ENCODE measurements at places on chromosomes 11 and 22.

DNA sequence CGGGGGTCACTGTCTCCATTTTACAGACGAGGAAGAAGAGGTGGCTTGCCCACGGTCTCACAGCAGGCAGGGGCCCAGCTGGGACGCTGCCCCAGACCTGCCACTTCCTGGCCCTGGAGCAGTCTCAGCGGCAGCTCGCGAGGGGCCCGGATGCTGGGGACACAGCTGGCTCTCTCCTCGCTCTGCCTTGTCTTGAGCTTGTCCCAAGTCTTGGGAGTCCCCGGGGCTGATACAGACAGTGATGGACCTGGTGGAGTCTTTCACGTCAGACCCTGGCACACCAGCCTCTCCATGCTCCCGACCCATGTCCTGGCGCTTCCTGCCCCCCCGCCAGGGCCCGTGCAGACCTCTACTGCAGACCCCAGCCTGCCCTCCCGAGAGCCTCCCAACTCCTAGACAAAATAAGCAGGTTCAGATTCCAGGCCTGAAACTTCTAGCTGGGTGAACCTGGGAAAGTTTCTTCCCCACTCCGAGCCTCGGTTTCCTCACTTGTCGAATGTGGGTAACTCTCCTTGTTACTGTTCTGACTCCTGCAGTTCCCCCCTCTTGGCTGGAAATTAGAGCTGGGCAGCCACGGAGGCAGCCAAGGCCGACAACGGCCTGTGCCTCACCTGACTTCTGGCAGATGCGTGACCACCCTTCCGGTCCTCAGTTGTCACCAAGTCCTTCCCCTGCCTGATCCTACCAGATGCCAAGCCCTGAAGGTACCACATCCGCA, 145.4 kb downstream of the CACNA1I start:
- DNase-seq = no peak

GRCh38 chr22:24834845-24835570, 29.0 kb downstream of the SGSM1 start:
- no peak for DNase-seq

- no peak for DNase-seq
Measured at GRCh38 chr22:23147617-23148387, 2.5 kb downstream of the RAB36 start.

DNA sequence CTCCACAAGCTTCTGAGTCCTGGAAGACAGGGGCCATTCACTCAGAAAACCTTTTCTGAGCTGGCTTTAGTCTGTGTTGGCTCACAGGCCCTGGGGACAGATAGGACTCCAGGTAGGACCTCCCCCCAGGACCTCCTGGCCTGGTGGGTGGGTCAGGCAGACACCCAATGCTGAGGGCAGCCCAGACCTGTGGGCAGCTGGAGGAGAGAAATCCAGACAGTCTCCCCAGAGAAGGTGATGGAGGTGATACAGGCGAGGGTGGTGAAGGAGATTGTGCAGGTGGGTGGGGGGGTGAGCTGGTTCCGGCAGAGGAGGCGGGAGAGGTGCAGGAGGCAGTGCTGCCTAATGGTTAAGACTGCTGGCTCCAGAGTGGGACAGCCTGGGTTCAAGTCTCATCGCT, 15.6 kb downstream of the LRRC32 start:
- no peak for DNase-seq

DNA sequence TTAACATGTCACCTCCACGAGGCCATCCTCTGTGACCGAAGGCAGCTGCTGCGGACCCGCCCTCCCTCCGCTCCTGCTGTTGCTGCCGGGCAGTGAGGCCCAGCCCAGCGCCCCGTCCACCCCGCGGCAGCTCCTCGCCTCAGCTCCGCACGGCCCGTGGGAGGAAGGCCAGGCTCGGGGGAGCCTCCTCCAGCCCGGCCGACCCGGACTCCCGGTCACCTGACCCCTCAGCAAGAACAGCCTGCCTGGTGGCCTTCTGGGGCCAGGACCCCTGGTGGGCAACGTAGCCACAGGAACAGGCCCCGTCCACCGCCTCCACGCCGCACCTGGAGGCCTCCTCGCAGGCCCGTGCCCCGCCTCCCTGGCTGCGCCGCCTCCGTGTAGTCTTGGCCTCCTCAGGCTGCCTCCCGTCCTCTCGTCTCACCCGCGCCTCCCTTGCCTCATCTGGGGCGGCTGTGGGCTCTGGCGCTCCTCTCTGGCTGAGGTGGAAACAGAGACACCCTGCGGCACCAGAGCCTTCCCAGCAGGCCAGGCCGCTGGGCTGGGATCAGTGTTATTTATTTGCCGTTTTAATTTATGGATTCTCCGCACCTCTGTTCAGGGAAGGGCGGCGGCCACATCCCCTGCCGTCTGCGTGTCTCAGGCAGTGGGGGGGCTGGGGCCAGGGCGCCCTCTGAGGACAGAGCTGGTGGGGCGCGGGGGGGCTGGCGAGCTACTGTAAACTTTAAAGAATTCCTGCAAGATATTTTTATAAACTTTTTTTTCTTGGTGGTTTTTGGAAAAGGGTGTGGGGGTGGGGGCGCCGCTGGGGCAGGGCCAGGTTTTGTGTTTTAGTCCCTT, 25.4 kb downstream of the MOB2 start:
- no peak for DNase-seq

GRCh38 chr11:60098508-60098907, 10.0 kb downstream of the MS4A2 start:
- DNase-seq = no peak

DNA sequence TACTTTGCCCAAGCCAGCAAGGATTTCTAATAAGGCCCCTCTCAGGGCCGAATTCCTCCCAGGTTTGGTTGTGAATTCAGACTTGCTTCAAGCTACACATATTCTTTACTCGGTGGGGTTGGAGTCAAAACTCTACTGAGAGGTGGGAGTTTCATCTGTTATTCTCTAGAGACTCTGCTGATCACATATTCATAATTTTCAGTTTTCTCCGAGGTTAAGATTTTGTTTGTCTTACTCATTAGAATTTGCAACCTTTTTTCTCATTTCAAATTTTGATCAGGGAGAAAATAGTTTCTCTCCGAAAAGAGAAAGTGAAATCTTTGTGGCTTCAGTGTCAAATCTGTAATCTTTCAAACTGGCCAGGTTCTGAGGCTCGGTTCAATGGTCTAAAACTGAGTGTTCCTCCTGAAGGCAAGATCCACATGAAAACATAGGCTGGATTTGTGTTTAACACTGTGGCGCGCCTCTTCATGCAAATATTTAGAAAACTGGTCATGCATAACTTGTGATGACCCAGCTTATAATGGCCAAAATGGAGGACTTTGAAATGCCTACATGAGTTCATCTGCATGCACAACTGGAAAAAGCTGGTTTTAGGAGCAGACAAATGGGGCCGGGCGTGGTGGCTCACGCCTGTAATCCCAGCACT, 21.5 kb upstream of the GSTP1 start:
- no peak for DNase-seq

DNA sequence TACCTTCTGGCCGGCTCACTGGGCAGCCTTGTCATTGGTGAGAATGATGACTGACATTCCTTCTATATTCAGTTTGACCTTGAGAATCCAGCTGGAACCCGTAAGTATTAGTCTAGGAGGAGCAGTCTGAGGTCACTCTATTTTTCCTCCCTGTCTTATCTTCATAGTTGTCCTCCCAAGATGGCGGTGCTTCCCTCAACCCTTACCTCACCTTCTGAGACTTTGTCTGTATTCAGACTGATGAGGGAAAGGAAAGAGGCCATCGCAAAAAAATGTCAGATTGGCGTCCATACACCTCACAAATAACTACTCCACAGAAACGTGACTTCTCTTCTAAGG, 6.0 kb downstream of the KREMEN1 start:
- DNase-seq = no peak

GRCh38 chr22:10961043-10961860, 4566.7 kb upstream of the OR11H1 start:
- no peak for DNase-seq

GRCh38 chr11:15641271-15642045, 526.7 kb downstream of the INSC start:
- no peak for DNase-seq

GRCh38 chr11:8566613-8567210, 27.3 kb downstream of the STK33 start:
- DNase-seq = peak; percentile 40

DNA sequence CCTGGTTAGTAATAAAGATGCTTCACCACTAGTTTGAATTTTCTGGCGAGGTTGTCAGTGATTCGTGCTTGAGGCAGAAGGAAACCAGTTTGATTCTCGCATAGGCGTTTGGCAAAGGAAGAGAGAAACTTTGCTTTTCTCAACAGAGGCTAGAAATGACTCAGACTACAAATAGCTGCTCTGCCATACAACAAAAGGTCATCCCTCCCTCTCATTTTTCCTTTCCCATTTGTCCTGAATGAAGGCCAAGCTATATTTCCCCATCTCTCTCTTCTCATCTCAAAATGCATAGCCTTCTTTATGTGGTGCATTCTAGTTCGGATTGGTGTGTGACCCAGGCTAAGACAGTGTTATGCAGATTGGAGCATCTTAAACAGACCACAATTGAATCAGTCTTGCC, 741.4 kb downstream of the NTM start:
- peak; percentile 92 for DNase-seq

DNA sequence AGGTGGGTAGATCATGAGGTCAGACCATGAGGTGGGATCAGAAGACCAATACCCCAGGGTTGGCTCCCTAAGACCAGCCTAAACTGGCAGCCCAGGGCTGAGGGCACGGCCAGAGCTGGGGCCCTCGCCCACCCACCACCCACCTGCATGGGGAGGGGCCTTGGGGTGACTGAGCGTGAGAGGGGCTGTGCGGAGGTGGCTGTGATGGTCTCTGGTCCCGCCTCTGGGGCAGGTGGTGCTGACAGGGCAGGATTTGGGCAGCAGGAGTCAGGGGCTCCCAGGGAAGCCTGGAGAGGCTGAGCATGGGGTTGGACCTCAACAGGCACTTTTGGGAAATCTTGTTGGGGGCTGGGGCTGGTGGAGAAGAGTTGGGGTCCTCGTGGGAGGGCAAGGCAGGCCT, 39.8 kb upstream of the MUC5AC start:
- no peak for DNase-seq

GRCh38 chr11:73295241-73295995, 12.7 kb upstream of the ARHGEF17 start:
- peak; percentile 90 for DNase-seq

GRCh38 chr11:72069200-72069599, 11.1 kb downstream of the NUMA1 start:
- DNase-seq = no peak

- no peak for DNase-seq
Measured at GRCh38 chr11:39732001-39732400, 1727.5 kb downstream of the LRRC4C start.

- no peak for DNase-seq
Measured at GRCh38 chr11:115707180-115707905, 203.1 kb upstream of the CADM1 start.

DNA sequence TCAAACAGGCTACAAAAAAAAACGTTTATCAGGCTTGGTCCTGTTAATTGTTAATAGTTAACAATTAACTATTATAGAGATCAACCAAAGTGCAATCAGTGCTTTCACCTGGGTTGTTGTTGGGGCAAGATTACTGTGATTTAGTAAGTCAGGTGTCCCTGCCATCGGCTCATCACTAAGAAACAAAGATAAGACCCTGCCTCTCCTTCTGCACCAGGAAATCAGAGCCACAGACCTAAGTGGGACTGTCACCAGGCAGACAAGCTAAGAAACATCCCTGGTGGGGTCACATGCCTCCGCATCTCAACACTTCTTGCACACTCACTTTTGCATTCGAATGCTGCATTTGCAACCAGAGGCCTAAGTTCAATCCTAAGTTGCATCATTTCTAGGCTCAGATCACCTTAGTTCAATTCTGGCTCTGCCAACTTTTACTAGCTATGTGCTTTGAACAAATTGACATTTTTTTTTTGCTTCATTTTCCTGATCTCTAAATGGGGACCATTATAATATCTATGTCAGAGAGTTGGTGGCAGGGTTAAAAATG, 298.9 kb upstream of the B3GAT1 start:
- no peak for DNase-seq

DNA sequence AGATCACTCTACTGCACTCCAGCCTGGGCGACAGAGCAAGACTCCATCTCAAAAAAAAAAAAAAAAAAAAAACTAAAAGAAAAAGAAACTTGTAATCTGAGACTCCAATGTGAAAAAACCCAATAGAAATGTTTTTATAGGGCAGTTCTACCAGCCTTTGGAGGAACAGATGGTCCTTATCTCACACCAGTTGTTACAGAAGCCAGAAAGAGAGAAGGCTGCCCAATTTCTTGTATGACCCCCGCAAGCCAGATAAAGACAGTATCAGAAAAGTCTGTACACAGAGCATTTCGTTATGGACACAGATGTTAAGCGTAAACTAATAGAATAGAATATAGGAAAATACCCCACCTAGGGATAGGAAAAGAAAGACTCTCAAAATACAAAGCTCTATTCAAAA, 11.3 kb upstream of the TSGA10IP start:
- DNase-seq = no peak

DNA sequence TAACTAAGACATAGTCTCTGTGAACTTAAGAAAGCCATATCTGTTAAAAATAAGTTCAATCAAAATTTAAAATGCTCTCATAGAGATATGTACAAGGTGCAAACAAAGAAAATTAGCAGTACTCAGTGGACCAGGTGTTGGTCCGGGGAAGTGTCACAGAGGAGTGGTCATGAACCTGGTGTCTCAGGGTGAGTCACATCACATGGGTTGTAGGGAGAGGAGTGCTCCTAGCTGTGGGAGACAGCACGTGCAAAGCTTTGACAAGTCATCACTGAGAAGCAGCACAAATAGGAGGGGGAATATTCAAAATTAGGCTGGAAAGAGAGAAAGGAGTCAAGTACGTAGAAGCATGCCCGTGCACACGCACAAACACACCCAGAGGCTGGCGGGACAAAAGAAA, 438.1 kb downstream of the NTM start:
- DNase-seq = no peak

DNA sequence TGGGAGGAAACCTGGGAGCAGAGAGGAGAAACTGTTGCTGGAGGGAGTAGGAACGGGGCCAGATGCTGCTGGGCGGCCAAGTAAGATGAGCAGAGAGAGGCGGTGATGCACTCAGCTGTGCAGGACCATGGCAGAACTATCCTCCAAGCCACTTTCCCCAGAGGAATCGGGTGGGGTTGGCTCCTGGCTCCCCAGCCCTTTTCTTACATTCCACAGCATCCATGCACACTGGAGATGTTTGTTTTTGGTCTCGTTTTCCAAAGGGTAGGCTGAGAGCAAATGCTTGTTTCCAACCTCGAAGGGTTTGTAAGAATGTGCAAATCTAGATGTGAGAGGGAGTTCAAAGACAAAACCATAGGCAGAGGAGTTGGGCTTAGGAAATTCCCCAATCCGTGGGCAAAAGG, 73.2 kb downstream of the DBX1 start:
- peak; percentile 36 for DNase-seq

GRCh38 chr11:110422306-110422905, 7.3 kb upstream of the FDX1 start:
- no peak for DNase-seq

DNA sequence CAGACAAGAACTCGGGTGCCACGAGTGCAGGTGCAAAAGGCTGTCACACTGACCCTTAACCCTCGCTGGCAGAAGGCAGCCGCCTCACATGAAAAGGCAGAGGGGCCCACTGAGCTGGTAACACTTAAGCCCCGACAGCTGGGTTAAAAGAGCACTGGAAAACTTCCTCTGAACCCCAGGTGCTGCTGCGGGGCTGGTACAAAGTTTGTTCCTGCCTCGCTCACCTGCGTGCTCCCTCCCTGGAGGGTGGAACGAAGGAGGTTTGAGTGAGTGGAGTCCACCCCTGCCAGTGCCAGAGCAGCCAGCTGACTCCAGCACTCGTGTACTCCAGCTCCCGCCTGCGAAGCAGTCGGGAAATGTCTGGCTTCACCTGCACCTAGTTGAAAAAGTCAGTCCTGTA, 12.6 kb downstream of the SULT4A1 start:
- DNase-seq = no peak

Data from AG08395 (cell line).